Vagina (tissue), 2 donors: ENCODE measurements at places on chromosomes 4 and X.

- no peak overlapping the region for H3K27ac ChIP-seq
- no peak overlapping the region for H3K4me3 ChIP-seq
- DNase-seq: no peak
These were observed 49.7 kb upstream of the TMEM164 start for GRCh38 chrX:109952985-109953905.

GRCh38 chr4:65651031-65651430 lies 19.3 kb downstream of the EPHA5 start:
- H3K36me3 ChIP-seq: no peaks in the 10 kb centered on the region
- no peak for DNase-seq
- no peaks in the 10 kb centered on the region for H3K4me1 ChIP-seq
- H3K4me3 ChIP-seq: no peak overlapping the region
- no peak overlapping the region for H3K27ac ChIP-seq
- H3K27me3 ChIP-seq: no peaks in the 10 kb centered on the region

DNA sequence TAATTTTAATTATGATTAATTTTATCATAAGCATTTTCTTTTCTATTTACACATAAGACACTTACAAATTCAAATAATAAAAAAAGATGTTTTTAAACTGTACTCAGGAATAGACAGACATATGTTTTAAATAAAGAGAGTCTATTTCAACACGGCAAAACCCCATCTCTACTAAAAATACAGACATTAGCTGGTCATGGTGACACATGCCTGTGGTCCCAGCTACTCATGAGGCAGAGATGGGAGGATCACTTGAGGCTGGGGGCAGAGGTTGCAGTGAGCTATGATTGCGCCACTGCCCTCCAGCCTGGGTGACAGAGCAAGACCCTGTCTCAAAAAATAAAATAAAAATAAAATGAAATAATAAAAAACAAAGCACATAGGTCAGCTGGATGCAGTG lies 14.8 kb downstream of the FAM9B start:
- no peaks in the 10 kb centered on the region for H3K4me1 ChIP-seq
- no peak for DNase-seq
- H3K36me3 ChIP-seq: no peaks in the 10 kb centered on the region
- no peaks in the 10 kb centered on the region for H3K27me3 ChIP-seq

GRCh38 chr4:160129439-160129838 lies 1026.6 kb downstream of the RAPGEF2 start:
- no peak for DNase-seq
- H3K4me1 ChIP-seq: no peaks in the 10 kb centered on the region
- no peak overlapping the region for H3K27ac ChIP-seq
- no peak overlapping the region for H3K4me3 ChIP-seq
- no peaks in the 10 kb centered on the region for H3K27me3 ChIP-seq
